Neural progenitor cell (in vitro differentiated cells): ENCODE measurements at places on chromosomes 11 and 22. TPM values are rescaled to one million over a fixed set of nuclear protein-coding genes. Genes with fewer than 3 reads are reported as not detected.

Gene USP35
- 4.2 and 12.5 TPM in 2 replicates for total RNA-seq

Gene CAPN5
- total RNA-seq: 7.4 and 9.6 TPM in 2 replicates

DNA sequence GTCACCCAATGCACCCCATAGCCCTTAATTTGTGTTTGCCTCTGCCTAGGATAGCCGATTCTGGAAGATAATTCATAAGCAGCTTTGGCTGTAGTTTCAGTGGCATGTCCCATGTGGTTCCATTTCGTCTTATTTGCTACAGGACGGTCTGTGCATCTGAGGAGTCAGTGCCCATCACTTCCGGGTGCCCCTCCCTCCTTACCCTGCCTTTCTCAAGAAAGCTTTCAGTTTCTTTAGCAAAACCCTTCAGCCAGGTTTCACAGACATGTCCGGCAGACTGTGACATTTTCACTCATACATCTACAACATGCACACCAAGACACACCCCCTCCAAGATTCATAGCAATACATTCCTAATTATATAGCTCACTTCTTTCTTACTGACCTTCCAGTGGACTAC lies 14.3 kb downstream of the TP53AIP1 start:
- H3K27me3 ChIP-seq: peaks cover 33% of the 10 kb centered on the region
- no peak for DNase-seq
- H3K4me3 ChIP-seq: no peak overlapping the region
- no peak overlapping the region for H3K27ac ChIP-seq
- H3K36me3 ChIP-seq: no peaks in the 10 kb centered on the region

DNA sequence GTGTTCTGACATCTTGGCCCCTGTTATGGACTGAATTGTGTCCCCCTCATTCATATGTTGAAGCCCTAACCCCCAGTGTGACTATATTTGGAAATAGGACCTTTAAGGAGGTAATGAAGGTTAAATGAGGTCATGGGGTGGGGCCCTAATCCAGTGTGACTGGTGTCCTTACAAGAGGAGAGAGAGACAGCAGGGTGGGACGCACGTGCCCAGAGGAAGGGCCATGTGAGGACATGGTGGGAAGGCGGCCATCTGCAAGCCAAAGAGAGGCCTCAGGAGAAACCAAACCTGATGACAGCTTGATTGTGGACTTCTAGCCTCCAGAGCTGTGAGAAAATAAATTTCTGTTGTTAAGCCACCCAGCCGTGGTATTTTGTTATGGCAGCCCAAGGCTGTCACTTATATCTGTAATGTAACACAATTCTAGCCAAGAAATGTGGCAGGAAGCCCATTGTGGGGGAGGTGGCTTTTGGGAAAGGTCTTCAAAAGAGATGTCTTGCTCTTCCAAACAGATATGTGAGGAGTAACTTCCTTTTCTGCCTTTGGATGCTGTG lies 23.7 kb downstream of the SLC22A6 start:
- no peak overlapping the region for H3K4me3 ChIP-seq
- no peaks in the 10 kb centered on the region for H3K27me3 ChIP-seq
- peaks cover 7% of the 10 kb centered on the region for H3K4me1 ChIP-seq
- DNase-seq: no peak
- H3K36me3 ChIP-seq: no peaks in the 10 kb centered on the region
- H3K27ac ChIP-seq: no peak overlapping the region

- H3K4me1 ChIP-seq: no peaks in the 10 kb centered on the region
- no peaks in the 10 kb centered on the region for H3K36me3 ChIP-seq
- H3K4me3 ChIP-seq: no peak overlapping the region
- no peak overlapping the region for H3K27ac ChIP-seq
- DNase-seq: no peak
- peaks cover 23% of the 10 kb centered on the region for H3K27me3 ChIP-seq
These were observed 4.1 kb downstream of the PANX2 start for GRCh38 chr22:50174382-50175190.
